Activated CD8-positive, alpha-beta memory T cell treated with anti-CD3 and anti-CD28 coated beads for 1 hour (primary cell): ENCODE measurements at places on chromosomes 2 and 18.

- DNase-seq: no peak
Observed at GRCh38 chr2:45943219-45944044, 292.0 kb downstream of the PRKCE start.

- no peak for DNase-seq
Observed at GRCh38 chr2:219702796-219703545, 75.5 kb downstream of the SLC4A3 start.

- DNase-seq: no peak
Observed at GRCh38 chr2:23381084-23381483, 3.9 kb upstream of the KLHL29 start.

DNA sequence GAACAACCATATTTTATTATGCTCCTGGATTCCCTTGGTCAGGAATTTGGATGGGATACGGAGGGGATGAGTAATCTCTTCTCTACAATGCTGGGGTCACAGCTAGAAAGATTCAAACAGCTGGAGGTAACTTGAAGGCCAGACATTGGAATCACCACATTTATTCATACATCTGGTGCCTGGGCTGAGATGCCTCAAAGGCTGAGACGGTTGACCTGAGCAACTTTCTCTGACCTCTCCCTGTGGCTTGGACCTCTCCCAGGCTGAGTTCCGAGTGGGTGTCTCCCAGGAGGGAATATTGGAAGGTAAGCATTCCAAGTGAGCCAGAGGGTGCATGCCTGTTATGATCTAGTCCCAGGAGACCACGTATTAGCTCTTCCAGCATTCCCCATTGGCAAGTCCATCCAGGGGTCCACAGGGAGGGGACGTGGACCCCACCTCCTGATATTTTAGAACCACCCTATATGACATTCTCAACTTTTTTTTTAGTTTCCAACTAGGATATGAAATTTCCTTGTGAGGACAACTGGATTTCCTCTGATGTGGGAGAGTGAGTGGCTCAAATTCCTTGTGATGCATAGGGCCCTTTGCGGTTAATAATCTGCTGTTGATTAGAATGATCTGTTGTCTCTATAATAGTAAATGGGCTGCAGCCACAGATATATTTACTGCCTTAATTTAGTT lies 101.8 kb downstream of the MRPS9 start:
- no peak for DNase-seq

- DNase-seq: no peak
Observed at GRCh38 chr2:11995456-11995855, 249.0 kb downstream of the LPIN1 start.

DNA sequence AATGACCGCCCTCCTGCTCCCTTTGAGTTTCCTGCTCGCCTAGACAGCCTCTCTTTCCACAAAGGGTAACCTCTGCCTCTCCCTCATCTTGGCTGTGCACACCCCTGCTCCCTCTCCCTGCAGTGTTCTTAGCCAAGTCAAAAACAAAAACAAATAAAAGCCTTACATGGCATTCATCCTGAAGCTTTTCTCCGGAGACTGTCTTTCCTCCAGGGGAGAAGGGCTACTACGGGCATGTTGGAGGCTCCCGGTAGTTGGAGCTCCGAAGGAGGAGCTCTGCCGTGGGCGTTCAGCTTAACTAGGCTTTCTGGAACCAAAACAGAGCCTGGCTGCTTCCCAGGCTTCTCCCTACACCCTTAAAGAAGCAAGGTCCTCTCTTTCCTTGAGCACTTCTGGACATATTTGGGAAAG lies 104.2 kb downstream of the TPGS2 start:
- DNase-seq: no peak

DNA sequence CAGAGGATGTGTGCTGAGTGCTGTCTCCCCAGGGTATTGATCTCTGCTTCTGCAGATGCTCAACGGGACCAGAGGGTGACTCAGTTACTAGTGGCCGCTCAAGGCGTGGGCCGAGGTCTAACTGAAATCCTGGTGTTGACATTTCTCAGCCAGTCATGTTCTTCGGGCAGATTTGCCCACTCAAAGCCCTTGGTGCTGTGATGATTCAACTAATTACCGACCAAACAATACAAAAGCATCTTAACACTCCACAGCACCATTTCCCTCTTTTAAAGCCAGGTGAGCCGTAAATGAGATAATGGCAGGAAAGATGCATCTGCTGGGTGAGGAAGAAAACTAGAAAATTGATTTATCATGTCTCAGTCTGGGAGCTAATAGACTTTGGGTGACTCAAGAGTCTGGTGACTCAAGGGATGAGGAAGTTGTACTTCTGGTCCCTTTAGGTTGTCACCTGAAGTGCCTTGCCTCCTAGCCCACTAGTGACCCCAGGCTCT lies 32.7 kb upstream of the PRLH start:
- DNase-seq: no peak

GRCh38 chr2:53939656-53940055 lies 31.1 kb downstream of the PSME4 start:
- no peak for DNase-seq

- no peak for DNase-seq
Observed at GRCh38 chr2:134287323-134287722, 33.5 kb downstream of the MGAT5 start.

DNA sequence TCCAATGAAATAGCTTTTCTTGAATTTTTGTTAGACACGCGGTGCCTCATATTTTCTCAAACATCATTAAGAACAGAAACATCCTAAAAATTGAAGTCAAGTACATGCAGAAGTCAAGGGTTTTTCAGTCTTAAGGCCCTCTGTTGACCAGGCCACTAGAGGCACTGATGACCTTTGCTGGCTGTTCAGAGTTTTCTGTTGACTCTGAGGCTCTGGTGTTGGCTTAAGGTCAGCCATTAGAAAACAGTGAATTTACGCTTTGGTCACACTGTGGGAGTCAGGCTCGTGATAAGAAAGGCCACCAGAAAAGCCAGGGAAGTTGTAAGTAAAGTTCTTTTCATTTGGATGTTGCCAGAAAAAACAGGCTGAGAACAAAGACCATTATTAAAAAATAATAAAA lies 5.8 kb upstream of the UPP2 start:
- no peak for DNase-seq

- no peak for DNase-seq
Observed at GRCh38 chr2:54763636-54764291, 40.3 kb downstream of the EML6 start.

GRCh38 chr18:66630831-66631230 lies 26.9 kb upstream of the CDH19 start:
- DNase-seq: no peak

- no peak for DNase-seq
Observed at GRCh38 chr18:8362863-8363262, 246.4 kb upstream of the RAB12 start.

- no peak for DNase-seq
Observed at GRCh38 chr18:77970814-77971213, 721.2 kb downstream of the GALR1 start.

GRCh38 chr18:76464281-76465259 lies 30.5 kb downstream of the ZNF516 start:
- DNase-seq: no peak

GRCh38 chr2:863732-864450 lies 86.8 kb upstream of the SNTG2 start:
- no peak for DNase-seq

GRCh38 chr2:23413641-23414040 lies 28.7 kb downstream of the KLHL29 start:
- no peak for DNase-seq

DNA sequence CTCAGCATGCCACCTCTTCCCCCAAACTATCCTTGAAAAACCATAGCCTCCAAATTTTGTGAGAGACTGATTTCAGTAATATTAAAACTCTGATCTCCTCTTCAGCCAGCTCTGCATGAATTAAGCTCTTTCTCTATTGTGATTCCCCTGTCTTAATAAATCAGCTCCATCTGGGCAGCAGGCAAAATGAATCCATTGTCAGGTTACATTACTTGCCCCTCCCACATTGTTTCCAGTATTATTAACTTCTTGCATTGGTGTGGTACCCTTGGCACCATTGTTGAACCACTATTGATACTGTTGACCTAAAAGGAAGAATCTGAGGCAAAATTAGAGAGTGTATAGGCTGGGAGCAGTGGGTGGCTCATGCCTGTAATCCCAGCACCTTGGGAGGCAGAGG lies 512.2 kb upstream of the VRK2 start:
- DNase-seq: no peak

DNA sequence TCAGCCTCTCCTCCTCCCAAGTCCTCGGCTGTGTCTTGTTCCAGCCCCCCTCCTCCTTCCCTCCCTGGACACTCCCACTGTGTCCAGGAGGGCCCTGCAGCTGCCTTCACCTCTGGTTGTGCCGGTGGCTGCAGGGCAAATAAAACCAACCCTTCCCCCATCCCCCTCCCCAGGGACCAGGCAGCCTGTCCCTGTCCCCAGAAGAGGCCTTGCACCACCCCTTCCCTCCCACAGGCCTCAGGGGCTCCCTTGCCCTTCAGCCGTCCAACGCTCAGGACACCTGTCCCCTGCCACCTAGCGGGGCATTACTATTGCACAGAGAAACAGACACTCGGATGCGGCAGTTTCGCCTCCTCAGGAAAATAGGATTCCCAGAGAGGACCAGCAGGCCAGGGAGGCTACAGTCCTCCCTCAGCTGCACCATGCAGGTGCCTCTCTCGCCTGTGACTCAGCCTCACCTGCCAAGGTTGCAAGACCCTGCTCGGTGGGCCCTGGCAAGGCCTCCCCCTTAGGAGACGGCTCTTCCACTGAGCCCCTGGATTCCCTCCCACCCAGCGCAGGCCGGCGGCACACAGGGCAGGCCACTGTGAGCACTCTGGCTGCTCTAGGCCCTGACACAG lies 5.5 kb upstream of the GPC1 start:
- no peak for DNase-seq

DNA sequence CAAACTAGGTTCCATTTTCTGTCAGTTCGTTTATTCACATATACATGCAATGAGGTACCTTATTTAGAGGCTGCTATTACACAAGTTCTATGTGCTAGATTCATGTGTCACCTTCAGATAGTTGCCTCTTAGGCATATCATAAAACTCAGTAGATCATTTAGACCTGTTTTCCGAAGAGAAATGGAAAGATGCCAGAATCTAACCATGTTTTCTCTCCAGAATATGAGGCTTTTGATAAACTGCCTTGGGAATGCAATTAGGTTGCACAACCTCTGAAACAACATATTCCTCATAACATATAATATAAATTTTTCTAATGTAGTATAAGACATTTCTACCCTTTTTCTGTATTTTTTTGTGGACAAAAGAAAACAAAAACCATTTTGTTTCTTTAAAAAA lies 108.1 kb downstream of the PRPF40A start:
- no peak for DNase-seq

- DNase-seq: no peak
Observed at GRCh38 chr18:58911766-58912165, 47.1 kb downstream of the ZNF532 start.

DNA sequence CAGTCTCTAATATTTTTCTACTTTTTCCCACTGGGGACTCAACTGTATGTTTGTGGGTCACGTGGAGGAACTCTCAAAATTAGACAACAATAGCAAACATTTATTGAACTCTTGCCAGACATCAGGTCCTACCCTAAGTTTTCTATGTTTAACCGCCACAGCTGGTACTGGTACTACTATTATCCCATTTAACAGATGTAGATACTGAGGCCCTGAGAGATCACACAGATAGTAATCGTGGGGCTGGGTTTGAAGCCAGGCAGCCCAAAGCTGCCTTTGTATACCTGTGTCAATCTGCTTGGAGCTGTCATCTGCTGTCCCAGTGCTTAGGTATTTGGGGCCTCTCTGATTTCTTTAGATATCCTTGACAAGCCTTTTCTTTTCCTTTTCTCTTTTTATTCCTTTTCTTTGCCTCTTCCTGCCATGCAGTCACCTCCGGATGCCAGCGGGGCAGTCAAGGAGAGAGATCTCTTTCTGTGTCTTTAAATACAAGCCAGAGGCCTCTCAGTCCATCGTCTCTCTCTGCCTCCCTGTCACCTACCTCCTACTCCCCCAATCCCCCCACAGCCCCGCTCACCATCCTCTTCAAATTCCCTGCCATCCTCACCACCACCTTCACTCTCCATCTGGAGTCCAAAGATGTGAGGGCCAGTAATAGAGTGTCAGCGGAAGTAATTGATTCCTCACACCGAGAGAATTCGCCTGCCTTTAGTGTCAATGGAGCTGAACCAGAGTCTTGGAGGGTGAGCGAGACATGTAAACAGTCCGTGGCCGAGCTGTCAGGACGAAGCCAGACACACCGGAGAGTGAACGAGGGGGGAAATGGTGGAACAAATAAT lies 23.4 kb downstream of the NRP2 start:
- no peak for DNase-seq

DNA sequence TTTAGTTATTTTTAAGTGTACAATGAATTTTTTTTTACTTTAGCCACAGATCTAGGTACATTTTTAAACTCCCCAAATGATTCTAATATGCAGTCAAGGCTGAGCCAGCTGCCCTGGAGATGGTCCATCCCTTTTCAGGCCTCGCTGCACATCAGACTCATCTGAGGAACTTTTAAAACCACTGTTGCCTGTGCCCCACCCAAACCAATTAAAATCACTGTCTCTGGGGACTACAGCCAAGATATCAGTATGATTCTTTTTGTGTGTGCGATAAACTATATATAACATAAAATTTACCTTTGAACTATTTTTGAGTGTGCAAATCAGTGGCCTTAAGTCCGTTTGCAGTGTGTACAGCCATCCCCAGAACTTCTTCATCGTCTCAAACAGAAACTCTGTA lies 9.1 kb upstream of the MALT1 start:
- DNase-seq: no peak

DNA sequence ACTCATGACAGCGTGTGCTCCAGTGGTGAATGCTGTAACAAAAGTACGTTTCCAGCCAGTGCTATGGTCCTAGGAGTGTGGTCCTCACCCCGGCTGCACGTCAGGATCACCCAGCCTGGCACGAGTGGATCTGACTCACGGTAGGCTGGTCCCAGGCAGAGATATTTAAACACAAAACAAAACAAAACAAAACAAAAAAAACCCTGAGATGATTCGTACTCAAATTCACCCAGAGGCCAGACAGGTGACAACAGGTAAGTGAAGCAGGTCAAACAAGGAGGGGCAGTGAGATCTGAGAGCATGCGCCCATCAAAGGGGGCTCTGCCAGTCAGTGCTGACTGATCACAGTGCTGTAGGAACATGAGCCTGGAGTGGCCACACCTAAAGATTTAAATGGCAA lies 43.2 kb downstream of the C2orf76 start:
- DNase-seq: no peak

DNA sequence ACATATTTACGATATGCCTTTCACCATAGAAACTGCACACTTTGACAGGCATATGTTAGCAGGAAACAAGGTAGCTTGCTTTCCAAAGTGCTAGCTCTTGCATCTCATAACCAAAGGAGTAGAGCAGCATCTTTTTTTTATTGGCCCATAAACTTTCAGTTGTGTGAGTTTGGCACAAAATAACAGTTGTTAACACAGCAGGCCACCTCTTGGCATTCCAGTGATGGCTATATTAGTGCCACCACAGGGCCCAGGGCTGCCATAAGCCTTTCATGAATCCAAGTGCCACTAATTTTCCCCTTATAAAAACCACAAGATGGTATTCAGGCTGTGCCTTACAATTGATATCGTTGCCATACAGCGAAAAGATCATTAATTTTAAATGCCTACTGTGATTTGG lies 40.3 kb upstream of the KLF7 start:
- no peak for DNase-seq

- no peak for DNase-seq
Observed at GRCh38 chr2:51807229-51807628, 775.3 kb upstream of the NRXN1 start.
